Sigmoid colon (tissue), 7 donors: ENCODE measurements at places on chromosomes 5 and 9. TPM values are rescaled to one million over a fixed set of nuclear protein-coding genes. Genes with fewer than 3 reads are reported as not detected.
A peak's percentile ranks its signal among the peaks of the same experiment; 100 is the strongest.

Gene IL13
- total RNA-seq = not detected

Gene SLC24A2
- total RNA-seq = 0.81 TPM

Gene SAPCD2
- not detected for total RNA-seq

Gene HSPB3
- 3.9 TPM for total RNA-seq

Gene KLF4
- total RNA-seq = 61.8 TPM

DNA sequence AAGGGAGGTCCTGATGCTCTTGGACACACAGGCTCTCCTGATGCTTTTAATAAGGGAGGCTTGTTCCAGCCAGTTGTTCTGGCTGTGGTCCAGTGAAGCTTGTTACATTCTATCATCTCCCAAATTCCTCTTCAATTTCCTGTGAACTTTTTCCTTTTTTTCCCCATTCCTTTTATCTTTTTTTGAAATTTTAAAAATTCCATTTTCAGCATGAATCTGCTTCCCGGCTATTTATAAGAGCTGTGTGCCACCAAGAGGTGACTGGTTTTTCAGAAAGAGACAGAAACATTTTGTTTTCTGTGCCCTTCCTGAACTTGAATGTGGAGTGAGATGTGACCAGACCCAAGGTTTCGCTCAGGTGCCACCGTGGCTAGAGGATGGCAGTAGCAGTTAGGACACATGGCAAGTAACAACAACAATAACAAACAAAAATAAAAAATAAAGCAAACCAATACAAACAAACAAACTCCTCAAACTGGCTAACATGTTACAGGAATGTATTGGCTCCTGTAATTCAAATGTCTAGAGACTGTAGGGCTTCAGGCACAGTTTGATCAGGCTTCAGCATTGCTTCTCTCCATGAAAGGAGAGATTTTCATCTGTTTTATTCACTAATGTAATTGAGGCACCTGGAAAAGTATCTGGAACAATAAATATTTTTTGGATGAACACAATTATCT lies 121.1 kb downstream of the BOD1 start:
- no peaks in the 10 kb centered on the region for H3K36me3 ChIP-seq
- no peaks in the 10 kb centered on the region for H3K27me3 ChIP-seq
- no peak for DNase-seq
- H3K4me1 ChIP-seq = peaks cover 58% of the 10 kb centered on the region
- H3K4me3 ChIP-seq = no peak overlapping the region

DNA sequence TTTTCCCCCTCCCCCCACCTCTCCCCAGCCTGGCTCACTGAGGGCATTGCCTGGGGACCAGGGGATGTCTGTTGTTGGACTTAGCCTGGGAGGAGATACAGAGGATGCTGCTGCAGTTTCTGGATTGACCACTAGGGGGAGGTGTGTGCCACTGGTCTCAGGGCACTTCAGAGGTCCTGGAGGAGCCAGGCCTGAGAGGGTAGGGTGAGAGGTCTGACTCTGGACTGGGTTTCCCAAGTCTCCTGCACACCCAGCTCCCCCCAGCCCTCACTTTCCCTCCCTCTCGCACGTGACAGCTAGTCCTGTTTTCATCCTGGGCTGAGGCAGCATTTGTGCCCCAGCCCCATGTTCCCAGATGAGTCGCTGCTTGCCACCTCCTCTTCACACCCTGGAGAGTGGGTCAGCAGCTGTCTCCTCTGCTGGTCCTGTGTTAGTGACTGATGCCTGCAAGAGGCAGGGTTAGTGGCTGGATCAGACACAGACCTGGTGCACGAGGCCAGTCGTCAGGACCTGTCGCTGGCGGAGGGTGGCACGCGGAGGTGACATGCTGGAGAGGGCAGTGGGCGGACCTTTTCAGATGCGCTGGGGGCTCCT lies 4.4 kb downstream of the IL3 start:
- no peaks in the 10 kb centered on the region for H3K4me1 ChIP-seq
- no peaks in the 10 kb centered on the region for H3K27me3 ChIP-seq
- H3K27ac ChIP-seq = no peak overlapping the region
- H3K36me3 ChIP-seq = no peaks in the 10 kb centered on the region
- DNase-seq = peak; percentile 70

- H3K27me3 ChIP-seq = no peaks in the 10 kb centered on the region
- no peaks in the 10 kb centered on the region for H3K36me3 ChIP-seq
- H3K4me3 ChIP-seq = no peak overlapping the region
- H3K4me1 ChIP-seq = no peaks in the 10 kb centered on the region
These were observed 610.3 kb downstream of the TLE1 start for GRCh38 chr9:81079055-81079454.

GRCh38 chr5:56725711-56726411 lies 89.5 kb upstream of the MAP3K1 start:
- H3K4me3 ChIP-seq = no peak overlapping the region
- no peak overlapping the region for H3K27ac ChIP-seq
- H3K27me3 ChIP-seq = no peaks in the 10 kb centered on the region
- no peaks in the 10 kb centered on the region for H3K4me1 ChIP-seq
- no peaks in the 10 kb centered on the region for H3K36me3 ChIP-seq

GRCh38 chr9:134175808-134176598 lies 11.6 kb upstream of the RNU6ATAC start:
- H3K27me3 ChIP-seq = peaks cover 13% of the 10 kb centered on the region
- DNase-seq = no peak
- H3K4me3 ChIP-seq = no peak overlapping the region
- no peaks in the 10 kb centered on the region for H3K36me3 ChIP-seq
- peaks cover 23% of the 10 kb centered on the region for H3K4me1 ChIP-seq

- H3K27ac ChIP-seq = no peak overlapping the region
- H3K4me1 ChIP-seq = no peaks in the 10 kb centered on the region
- no peak for DNase-seq
- no peaks in the 10 kb centered on the region for H3K27me3 ChIP-seq
- H3K36me3 ChIP-seq = peaks cover 55% of the 10 kb centered on the region
- no peak overlapping the region for H3K4me3 ChIP-seq
These were observed 10.4 kb downstream of the ZNF189 start for GRCh38 chr9:101409079-101409477.

DNA sequence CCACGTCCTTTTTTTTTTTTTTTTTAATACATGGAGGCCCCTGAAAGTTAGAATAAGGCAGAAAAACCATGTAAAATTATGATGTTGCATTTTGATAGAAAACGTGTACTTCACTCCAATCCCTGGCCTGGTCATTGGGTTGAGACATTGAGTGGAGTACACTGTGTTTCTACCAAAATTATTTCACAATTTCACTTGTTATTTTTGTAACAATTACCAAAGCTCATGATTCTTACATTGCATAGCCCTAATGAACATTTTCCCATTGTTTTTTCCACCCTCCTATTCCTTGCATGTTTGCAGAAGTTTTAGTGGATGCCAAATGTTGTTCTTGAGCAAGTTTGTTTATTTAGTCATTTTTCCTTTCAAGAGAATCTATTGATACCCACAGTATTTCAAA lies 21.9 kb downstream of the MAMDC2 start:
- H3K4me3 ChIP-seq = no peak overlapping the region
- H3K27ac ChIP-seq = peak overlapping the region; percentile 98
- DNase-seq = no peak
- H3K27me3 ChIP-seq = no peaks in the 10 kb centered on the region

DNA sequence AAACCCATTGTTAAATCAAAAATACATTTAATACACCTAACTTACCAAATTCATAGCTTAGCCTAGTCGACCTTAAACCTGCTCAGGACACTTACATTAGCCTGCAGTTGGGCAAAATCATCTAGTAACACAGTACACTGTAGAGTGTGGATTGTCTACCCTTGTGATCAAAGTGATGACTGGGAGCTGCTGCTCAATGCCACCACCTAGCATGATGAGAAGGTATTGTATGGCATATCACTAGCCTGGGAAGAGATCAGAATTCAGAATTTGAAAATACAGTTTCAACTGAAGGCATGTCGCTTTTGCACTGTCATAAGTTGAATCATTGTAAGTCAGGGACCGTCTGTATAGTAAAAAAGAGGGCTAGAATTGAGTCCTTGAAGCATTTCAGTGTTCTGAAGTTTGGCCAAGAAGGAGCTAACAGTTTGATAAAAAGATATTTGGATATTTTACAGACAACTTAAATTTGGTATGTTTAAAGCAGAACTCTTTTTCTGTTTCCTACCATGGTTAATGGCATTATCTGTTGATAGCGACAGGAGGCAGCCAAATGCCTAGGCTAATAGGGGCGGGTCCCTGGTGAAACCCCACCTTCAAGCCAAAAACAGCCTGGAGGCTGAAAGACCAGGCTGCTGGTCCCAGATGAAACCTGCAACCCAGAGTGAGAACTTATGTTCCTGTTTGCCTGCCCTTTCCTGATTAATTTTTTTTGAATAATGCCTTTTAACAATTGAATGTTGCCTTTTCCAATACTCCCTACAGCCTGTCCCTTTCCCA lies 23.0 kb downstream of the SMIM15 start:
- DNase-seq = no peak
- no peaks in the 10 kb centered on the region for H3K4me1 ChIP-seq
- H3K27me3 ChIP-seq = no peaks in the 10 kb centered on the region
- no peak overlapping the region for H3K27ac ChIP-seq
- no peaks in the 10 kb centered on the region for H3K36me3 ChIP-seq

DNA sequence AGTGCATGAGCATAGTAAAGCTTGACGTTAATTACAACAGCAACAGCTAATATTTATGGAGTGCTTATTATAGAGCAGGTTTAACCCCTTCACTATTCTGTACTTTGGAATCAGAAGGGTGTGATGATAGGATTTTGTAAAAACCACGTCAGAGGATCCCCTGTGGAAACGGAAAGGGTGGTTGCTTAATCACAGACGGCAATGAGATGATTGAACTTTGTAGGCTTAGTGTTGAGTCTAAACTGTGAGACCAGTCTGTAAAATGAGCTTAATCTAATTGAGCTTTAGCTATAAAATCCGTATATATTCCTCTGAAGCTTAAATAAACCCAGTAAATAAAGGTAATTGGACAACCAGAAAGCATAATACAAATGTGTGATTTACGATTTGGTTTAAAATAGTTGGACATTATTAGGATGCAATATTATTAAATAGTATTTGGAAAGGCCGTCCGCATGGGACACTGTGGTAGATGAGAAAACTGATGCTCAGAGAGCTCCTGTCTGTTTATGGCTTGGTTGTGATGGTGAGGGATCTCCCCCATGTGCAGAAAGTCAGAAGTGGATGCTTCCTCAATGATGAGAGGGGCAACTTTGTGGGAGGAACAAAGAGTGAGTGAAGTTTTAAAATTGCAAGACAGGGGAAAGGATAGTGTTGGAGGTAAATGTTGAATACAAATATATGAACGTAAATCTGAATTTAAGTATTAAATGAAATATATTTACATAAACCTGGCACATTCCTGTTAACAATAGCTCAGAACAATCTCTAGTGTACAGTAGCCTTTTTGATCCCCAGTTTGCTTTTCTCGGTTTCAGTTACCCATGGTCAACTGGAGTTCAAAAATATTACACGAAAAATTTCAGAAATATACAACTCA lies 23.4 kb upstream of the SCGB3A2 start:
- H3K4me1 ChIP-seq = no peaks in the 10 kb centered on the region
- no peaks in the 10 kb centered on the region for H3K36me3 ChIP-seq
- no peak overlapping the region for H3K4me3 ChIP-seq
- H3K27ac ChIP-seq = no peak overlapping the region
- H3K27me3 ChIP-seq = no peaks in the 10 kb centered on the region

DNA sequence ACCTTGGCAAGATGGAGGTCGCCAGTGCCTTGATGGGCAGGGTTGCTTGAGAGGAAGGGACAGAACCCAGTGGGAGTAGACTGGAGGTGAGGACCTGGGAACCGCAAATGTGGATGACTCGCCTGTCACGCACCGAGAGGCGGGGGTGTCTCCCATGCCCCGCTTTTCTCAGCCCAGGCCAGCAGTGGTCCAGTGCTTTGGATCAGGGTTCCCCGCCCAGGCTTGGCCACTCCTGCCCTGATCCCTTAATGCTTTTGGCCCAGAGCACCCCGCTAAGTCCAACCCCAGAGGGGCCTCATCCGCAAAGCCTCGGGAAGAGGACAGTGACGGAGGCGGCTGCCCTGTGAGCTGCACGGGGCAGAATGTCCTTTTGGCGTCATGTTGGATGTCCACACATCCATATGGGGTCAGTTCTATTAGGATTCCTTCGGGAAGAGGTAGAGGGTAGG lies 2.4 kb downstream of the MRPS2 start:
- peak; percentile 40 for DNase-seq
- no peaks in the 10 kb centered on the region for H3K27me3 ChIP-seq
- peaks cover 18% of the 10 kb centered on the region for H3K36me3 ChIP-seq

DNA sequence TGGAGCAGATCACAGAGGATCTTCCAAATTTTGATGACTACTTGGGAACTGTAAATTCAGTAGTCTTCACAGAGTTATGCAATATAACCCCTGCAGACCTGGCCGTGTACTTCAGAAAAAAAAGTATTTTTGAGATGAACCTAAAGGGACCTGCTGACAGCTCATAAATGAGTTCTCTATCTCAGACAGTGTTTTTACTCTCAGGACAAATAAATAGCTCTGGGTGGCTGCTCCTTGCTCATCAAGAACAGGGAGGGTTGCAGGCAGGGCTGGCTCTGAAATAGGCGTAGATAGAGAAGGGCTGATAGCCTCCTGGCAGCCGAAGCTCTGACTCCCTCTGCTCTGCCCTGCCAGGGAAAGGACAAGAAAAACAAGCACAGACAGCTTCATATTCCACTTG lies 64.8 kb downstream of the PLAC8L1 start:
- H3K4me1 ChIP-seq = no peaks in the 10 kb centered on the region
- no peak for DNase-seq
- H3K4me3 ChIP-seq = no peak overlapping the region
- no peaks in the 10 kb centered on the region for H3K36me3 ChIP-seq
- no peaks in the 10 kb centered on the region for H3K27me3 ChIP-seq

DNA sequence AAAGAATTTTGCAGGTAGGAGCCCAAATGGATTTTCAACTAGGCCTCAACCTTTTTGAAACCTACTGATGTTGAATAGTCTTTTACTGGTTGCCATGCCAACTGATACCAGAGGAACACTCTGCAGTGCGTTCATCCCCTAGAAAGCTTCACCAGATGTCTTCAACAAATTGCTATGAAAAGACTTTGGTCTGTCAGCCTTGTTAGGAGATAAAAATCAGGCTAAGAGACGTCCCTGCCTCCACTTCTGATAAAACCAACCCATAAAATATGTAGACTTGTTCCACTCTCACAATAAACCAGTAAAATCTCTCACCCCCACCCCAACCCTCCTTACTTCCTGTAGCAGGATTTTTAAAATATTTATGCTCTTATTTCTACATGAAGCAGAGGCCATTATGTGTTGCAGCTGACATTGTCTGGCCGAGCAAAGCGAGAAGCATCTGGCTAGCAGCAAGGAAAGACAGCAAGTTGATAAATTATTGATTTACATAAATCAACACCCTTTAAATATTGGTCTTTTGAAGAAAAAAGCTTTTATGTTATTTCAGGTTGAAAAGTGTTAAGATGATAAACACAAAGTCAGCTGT lies 428.7 kb downstream of the ISL1 start:
- no peak overlapping the region for H3K27ac ChIP-seq
- no peak for DNase-seq
- no peak overlapping the region for H3K4me3 ChIP-seq
- no peaks in the 10 kb centered on the region for H3K36me3 ChIP-seq

- no peaks in the 10 kb centered on the region for H3K36me3 ChIP-seq
- peaks cover 19% of the 10 kb centered on the region for H3K4me1 ChIP-seq
- no peak overlapping the region for H3K27ac ChIP-seq
- H3K4me3 ChIP-seq = no peak overlapping the region
These were observed 110.2 kb upstream of the COL5A1 start for GRCh38 chr9:134531220-134531970.

GRCh38 chr9:86659413-86660046 lies 287.8 kb downstream of the GAS1 start:
- no peak overlapping the region for H3K4me3 ChIP-seq
- no peaks in the 10 kb centered on the region for H3K4me1 ChIP-seq
- no peak for DNase-seq
- H3K27ac ChIP-seq = no peak overlapping the region
- no peaks in the 10 kb centered on the region for H3K36me3 ChIP-seq
